ENCODE measurements at places on chromosomes 6 and 20.
A peak's percentile ranks its signal among the peaks of the same experiment; 100 is the strongest.

DNA sequence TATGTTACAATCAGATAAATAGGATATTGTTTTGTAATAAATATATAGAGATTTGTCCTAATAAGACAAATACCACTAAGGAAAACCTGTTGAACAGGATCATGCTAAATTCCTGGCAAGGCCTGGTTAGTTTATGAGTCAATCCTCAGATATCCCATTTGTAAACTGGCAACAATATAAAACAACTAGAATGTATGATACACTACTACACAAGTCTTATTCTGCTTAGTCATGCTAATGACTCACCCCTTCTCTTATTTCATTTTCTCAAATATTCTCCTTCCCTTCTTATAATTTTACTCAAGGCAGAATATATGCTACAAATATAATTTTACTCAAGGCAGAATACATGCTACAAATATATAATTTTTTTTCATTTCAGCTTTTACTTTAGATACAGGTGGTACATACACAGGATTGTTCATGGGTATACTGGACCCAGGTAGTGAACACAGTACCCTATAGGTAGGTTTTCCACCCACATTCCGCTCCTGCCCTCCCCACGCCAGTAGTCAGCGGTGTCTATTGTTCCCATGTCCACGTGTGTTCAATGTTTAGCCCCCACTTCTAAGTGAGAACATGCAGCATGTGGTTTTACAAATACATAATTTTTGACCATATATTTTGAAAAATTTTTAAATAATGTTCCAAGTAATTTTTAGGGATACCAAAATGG lies 6.3 kb downstream of the OSER1 start:
- DNase-seq, result no peak

GRCh38 chr6:3356056-3356823 lies 97.5 kb downstream of the PSMG4 start:
- peak; percentile 69 for DNase-seq

GRCh38 chr6:111970426-111970825 lies 83.5 kb upstream of the CCN6 start:
- no peak for DNase-seq

- no peak for DNase-seq
Observed at GRCh38 chr6:149896491-149896890, 1.4 kb downstream of the RAET1E start.

DNA sequence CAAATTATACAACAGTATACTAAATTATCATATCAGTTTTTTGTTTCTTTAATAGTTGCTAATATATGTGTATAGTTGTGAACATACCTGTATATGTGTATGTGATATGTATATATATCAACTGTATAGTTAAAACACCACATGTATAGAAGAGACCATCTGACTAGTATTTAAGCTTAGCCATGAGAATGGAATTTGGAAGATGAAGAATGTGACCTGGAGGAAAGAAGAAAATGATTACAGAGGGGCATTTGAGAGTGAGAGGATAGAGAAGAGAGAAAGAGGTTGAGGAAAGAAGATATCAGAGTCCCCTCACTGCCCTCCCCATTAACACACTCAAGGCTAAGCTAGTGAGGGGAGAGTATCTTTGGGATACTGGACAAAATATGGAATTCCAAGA lies 335.9 kb downstream of the BCKDHB start:
- no peak for DNase-seq

GRCh38 chr6:108946695-108947094 lies 98.5 kb downstream of the ARMC2 start:
- DNase-seq, result peak; percentile 40

GRCh38 chr6:73513496-73513854 lies 7.4 kb downstream of the EEF1A1 start:
- no peak for DNase-seq

- DNase-seq, result no peak
Observed at GRCh38 chr6:40962241-40962640, 76.8 kb downstream of the UNC5CL start.

DNA sequence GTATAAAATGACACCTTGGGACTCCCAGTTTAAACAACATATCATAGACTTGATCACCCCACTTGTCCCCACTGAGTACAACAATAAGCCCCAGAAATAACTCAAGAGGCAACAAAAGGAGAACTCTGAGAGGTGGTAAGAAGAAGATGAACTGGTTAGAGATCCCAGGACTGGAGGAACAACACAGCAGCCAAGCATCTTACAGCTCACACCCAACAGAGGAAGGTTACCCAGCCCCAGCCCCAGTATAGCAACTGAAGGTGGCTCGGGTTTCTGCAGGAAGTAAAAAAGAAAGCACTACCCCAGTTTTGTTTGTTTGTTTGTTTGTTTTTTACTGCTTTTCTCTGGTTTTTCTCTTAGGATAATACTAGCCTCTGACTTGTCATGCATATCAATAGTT lies 17.1 kb upstream of the TGM6 start:
- no peak for DNase-seq

DNA sequence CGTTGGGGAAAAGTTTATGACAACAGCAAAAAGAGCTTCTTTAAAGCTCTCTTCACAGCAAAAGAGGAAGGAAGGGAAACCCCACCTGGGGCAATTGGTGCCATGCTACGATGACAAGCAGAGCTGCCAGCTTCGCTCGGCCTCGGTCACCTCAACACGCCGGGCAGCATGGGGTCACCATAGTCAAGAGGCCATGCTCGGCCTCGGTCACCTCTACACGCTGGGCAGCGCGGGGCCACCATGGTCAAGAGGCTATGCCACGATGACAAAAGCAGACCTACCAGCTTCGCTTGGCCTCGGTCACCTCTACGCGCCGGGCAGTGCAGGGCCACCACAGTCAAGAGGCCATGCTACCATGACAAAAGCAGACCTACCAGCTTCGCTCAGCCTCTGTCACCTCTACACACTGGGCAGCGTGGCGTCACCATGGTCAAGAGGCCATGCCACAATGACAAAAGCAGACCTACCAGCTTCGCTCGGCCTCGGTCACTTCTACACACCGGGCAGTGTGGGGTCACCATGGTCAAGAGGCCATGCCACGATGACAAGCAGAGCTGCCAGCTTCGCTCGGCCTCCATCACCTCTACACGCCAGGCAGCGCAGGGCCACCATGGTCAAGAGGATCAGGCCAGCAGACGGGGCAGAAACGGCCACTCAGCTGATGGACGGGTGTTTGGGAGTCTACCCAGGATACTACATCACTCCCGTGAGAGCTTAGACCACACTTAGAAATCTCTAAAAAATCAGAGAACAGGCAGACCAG lies 12.1 kb downstream of the APMAP start:
- no peak for DNase-seq

- no peak for DNase-seq
Observed at GRCh38 chr6:42925248-42925857, 3.9 kb upstream of the CNPY3 start.

GRCh38 chr20:32378461-32378860 lies 20.3 kb downstream of the ASXL1 start:
- no peak for DNase-seq

DNA sequence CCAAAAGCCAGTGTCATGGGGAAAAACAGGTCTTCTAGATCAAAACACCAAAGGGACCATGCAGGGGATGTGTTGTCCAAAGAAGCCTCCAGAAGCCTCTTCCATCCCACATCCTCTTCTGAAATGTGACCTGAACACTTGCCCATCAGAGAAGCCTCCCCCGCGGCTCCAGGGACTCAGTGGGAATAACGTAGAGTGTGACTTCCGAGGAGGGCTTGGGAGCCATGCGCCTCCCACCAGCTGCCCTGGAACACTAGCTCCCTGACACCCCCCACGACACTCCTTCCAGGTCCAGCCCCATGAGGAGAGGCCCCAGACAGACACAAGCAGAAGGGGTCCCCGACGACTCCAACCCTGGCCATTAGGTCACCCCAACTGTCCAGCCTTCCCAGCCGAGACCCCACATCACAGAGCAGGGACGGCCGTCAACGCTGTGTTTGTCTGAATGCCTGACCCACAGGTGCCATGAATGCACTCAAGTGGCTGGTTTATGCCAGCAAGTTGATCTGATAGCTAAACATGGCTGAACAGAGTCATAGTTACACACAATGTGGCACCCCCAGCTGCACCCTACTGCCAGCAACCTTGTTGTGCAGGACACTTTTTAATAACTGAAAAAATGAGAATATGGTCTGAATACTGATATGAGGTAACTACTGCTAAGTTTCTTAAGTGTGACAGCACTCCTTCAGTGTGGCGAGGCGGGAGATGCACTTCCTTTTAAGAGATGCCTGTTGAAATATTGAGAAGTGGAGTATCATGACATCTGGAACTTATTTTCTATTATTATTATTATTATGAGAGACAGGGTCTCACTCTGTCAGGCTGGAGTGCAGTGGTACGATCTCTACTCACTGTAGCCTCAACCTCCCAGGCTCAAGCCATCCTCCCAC lies 58.0 kb downstream of the GINS1 start:
- no peak for DNase-seq

- DNase-seq, result no peak
Observed at GRCh38 chr6:47426524-47427302, 50.9 kb upstream of the CD2AP start.

DNA sequence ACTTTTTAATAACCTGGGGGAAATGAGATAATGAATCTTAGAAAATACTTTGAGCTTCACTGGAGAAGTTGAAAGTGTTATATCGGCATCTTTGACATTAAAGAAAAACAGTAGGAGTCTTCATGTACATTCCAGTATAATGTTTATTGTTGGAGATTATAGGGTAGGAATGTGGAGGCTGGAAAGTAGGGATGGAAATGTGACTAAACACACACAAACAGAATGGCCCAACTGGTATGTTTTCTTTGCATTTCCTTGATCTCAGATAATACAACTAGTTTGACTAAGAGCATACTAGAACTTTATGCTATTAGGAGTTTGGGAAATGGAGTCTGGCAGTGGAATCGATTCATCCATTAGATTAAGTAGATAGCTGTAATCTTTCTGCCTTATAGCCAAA lies 10.1 kb upstream of the BAG2 start:
- DNase-seq, result no peak

- no peak for DNase-seq
Observed at GRCh38 chr6:144477856-144478255, 192.7 kb downstream of the UTRN start.

- DNase-seq, result no peak
Observed at GRCh38 chr6:46053039-46053933, 37.6 kb upstream of the CLIC5 start.

DNA sequence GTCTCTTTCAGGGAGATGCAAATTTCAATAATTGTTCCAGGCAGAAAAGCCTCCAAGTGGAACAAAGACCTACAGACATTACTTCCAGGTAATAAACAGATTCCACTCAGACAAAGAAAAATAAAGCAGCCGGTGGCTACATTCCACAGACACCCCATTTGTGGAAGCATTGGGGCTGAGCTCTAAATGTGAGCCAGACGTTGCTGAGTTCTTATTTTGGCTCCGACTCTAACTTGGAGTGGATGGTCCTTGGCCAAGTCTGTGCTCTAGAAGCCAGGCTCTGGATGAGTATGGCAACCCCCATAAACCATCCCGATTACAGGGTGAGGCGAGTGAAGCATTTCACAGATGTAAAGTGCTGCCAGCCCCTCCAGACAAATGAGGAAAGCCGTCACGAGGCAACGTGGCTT lies 6.6 kb downstream of the TRAM2 start:
- no peak for DNase-seq

GRCh38 chr6:141203902-141204575 lies 928.7 kb upstream of the GJE1 start:
- no peak for DNase-seq

DNA sequence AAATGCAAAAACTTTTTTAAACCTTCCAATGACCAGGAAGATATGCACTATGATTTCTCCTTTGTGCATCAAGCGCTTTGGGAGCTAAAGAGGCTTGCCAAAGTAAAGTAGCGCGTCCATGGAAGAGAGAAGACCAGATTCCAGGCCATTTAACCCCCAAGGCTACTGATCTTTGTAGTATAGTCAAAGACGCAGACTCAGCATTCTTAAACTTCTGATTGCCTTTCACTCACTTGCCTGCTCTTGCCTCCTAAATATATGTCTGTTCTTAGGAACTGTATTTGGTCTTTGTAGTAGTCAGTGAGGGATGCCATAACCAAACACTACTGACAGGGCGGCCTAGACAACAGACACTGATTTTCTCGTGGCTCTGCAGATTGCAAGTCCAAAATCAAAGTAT lies 426.4 kb downstream of the PRKN start:
- DNase-seq, result no peak

DNA sequence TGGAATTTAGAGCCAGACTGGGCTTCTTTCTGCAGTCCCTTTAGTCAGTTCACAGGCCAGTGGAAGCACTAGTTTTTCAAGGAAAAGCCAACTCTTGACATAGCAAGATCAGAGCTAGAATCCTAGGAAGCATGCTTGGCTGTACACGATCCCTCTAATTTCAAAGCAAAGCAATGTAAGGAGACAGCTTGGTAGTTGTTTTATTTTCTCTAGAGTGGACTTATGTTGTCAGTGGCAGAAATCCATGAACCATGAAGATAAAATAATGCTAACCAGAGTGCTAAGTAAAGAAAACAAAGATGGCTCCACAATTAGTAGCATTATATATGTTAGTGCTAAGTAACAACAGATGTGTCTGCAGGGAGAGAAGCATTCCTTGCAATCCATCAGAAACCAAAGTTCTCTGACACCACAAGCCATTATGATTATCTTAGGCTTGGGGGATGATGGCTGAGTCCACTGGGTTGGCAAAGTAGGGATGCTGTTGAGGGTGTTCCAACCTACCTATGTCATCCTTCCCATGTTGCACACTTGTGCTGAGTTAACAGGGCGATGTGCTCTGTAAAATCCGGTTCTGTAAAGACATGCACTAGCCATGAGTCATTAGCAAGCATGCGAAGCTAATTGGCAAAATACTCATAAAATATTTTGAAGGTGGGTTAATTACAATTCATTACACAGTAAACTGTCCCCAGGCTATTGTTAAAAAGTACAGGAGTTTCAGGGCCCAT lies 115.2 kb downstream of the BMP2 start:
- no peak for DNase-seq

GRCh38 chr6:118283766-118284165 lies 264.3 kb upstream of the PLN start:
- peak; percentile 19 for DNase-seq

DNA sequence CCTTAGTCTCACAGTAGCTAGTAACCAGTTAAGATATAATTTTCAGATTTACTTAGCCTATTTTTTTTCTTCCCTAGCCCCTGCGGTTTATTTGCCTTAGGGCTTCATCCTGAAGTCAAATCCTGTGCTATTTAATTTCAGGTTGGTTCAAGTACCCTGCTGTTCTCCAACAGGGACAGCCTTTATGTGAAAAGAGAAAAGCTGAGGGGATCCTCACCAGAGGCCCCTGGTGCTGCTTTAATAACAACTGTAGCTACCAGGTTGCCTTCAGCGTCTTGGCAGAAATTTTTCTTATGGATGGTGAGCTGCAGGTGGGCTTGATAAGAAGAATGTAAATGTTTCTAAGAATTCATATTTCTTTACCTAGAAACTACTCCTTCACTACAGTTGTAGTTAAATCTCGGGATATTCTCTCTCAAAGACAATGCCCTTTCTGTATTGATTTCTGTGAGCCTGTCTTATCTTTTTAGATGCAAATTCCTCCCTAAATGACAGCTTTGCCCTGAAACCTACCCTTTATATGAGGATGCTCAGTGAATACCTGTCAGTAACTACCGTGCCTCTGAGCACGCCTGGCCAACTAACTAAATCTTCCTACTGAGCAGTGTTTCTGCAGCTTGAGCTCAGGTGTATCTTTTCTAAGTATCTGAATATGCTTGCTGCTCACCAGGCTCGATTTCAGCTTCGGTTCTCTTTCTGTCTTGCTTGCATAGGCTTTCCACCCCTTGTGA lies 320.5 kb downstream of the MMUT start:
- no peak for DNase-seq
